ENCODE measurements at places on chromosomes 5 and 9. TPM values are rescaled to one million over a fixed set of nuclear protein-coding genes. Genes with fewer than 3 reads are reported as not detected.

- H3K4me1 ChIP-seq: no peaks in the 10 kb centered on the region
- H3K36me3 ChIP-seq: no peaks in the 10 kb centered on the region
Observed at GRCh38 chr5:124692950-124693349, 53.5 kb downstream of the ZNF608 start.

LHX3 gene
- total RNA-seq: 0.13 TPM

- no peak for DNase-seq
- H3K36me3 ChIP-seq: no peaks in the 10 kb centered on the region
- no peak overlapping the region for H3K4me3 ChIP-seq
- no peaks in the 10 kb centered on the region for H3K27me3 ChIP-seq
- no peaks in the 10 kb centered on the region for H3K4me1 ChIP-seq
- H3K27ac ChIP-seq: no peak overlapping the region
Observed at GRCh38 chr5:6187501-6187900, 190.8 kb downstream of the MED10 start.

DNA sequence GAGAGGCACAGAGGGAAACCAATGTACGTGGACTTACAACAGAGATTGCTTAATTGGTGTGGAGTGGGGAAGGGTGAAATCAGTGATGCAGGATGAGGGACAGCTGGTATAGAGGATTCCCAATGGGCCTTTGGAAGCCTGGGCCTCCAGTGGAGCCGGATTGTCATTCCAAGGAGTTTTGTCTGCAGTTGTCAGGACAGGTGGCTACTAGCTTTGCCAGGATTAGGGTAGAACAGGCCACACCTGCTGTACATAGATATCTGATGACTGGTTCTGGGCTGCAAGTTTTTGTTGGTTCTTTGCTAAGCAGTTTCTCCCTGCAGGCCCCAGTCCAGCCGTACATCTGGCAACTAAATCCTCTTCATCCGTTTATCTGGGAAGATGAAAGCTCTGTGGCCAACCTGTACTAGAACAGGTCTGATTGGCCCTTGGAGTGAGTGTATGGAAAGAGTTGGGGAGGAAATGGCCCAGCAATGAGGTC, 4.2 kb downstream of the SKP2 start:
- no peak overlapping the region for H3K27ac ChIP-seq
- no peak for DNase-seq
- no peaks in the 10 kb centered on the region for H3K27me3 ChIP-seq
- no peak overlapping the region for H3K4me3 ChIP-seq
- H3K4me1 ChIP-seq: peaks cover 20% of the 10 kb centered on the region

FBXW2 gene
- total RNA-seq: 74.3 TPM

DNA sequence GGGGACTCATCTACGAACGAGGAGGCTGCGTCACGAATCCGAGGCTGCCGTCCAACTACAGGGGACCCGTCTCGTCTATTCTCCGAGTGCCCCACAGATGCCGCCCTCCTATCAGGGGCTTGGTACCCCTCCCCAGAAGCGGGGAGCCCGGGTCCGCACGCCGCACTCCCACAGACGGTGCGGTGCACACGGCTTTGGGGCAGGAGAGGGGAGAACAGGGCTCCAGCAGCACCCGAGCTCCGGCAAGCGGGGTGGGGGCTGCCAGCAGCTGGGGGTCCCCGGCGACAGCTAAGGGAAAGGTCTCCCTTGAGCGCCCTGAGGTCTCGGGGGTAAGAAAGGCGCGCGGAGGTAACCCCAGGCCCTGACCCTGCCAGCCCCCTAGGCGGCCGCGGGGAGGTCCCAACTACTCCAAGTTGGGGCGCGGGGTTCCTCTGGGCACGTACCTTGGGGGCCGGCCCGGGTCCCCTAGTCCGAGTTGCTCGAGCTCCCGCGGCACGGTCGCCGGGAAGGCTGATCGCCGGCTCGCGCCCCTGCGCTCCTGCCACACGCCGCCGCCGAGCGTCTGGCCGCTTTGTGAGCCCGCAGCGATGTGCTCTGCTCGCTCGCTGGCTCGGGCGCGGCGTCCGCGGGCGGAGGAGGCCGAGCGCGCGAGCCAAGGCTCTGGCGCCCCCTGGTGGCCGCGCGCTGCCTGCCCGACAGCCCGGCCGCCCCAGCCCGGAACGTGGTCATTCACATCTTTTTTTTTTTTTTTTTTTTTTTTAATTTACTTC, at the start of gene SPOCK1:
TSS of gene SPOCK1 (minus strand) at position 591 of the 770 bp plus-strand sequence.
- no peak within 1 kb of the TSS for H3K27ac ChIP-seq
- H3K4me1 ChIP-seq: peaks cover 6% of the 10 kb centered on the region
- no peaks in the 10 kb centered on the region for H3K36me3 ChIP-seq
- peaks cover 9% of the 10 kb centered on the region for H3K27me3 ChIP-seq
- no peak within 1 kb of the TSS for H3K4me3 ChIP-seq
- DNase-seq: peak; percentile 23

CERCAM gene
- 1.3 TPM for total RNA-seq

DNA sequence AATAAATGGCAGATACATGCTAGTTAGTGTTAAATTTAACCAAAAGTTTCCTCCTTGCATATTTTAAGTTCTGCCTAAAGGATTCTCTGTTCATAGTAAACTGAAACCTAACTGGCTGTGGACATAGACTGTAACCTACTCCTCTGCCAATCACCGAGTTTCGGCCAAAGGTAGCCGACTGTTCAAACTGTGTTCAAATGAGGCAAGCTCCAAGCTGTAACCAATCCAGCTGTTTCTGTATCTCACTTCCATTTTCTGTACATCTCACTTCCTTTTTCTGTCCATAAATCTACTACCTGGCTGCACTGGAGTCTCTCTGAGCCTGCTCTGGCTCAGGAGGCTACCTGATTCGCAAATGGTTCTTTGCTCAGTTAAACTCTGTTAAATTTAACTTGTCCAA, 44.1 kb downstream of the KCNV2 start:
- H3K27me3 ChIP-seq: no peaks in the 10 kb centered on the region
- no peaks in the 10 kb centered on the region for H3K36me3 ChIP-seq
- H3K4me1 ChIP-seq: peaks cover 12% of the 10 kb centered on the region
- no peak for DNase-seq

- no peak overlapping the region for H3K4me3 ChIP-seq
- peaks cover 31% of the 10 kb centered on the region for H3K27me3 ChIP-seq
- no peak overlapping the region for H3K27ac ChIP-seq
- no peaks in the 10 kb centered on the region for H3K36me3 ChIP-seq
Observed at GRCh38 chr9:123316053-123316718, 39.8 kb upstream of the CRB2 start.

GRCh38 chr5:123438244-123438643, 15.0 kb upstream of the CEP120 start:
- no peaks in the 10 kb centered on the region for H3K4me1 ChIP-seq
- no peak overlapping the region for H3K4me3 ChIP-seq
- H3K27ac ChIP-seq: no peak overlapping the region
- no peaks in the 10 kb centered on the region for H3K27me3 ChIP-seq
- DNase-seq: no peak

GRCh38 chr5:119382169-119382568, 26.4 kb downstream of the TNFAIP8 start:
- no peaks in the 10 kb centered on the region for H3K27me3 ChIP-seq
- H3K4me3 ChIP-seq: no peak overlapping the region
- H3K36me3 ChIP-seq: peaks cover 3% of the 10 kb centered on the region

DNA sequence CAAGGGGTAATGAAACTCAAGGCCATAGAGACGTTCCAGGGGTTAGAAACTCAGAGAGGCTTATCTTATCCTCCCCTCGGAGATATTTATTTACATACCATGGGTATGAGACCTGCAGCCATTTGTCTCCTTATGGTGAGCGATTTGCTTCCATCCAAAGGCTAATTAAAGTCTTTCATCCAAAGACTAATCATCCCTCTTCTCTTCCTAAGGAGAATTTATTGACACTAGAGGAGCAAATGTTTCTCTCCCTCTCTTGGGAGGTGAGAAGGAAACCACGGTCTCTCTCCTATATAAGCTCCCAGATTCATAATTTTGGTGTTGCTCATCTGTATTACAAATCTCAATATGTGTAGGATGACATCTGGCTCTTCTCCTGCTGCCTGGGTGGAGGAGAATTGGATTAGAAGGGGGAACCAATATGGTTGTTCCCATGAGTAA, 31.0 kb upstream of the RPS23 start:
- no peaks in the 10 kb centered on the region for H3K36me3 ChIP-seq
- peaks cover 3% of the 10 kb centered on the region for H3K27me3 ChIP-seq
- DNase-seq: no peak
- no peak overlapping the region for H3K27ac ChIP-seq
- H3K4me1 ChIP-seq: no peaks in the 10 kb centered on the region

GRCh38 chr5:52743970-52744369, 43.7 kb upstream of the ITGA1 start:
- no peaks in the 10 kb centered on the region for H3K27me3 ChIP-seq
- DNase-seq: no peak
- H3K4me1 ChIP-seq: peaks cover 27% of the 10 kb centered on the region
- H3K4me3 ChIP-seq: no peak overlapping the region

SMIM33 gene
- total RNA-seq: 0.13 TPM

PAPPA gene
- 0.03 TPM for total RNA-seq

- H3K27me3 ChIP-seq: no peaks in the 10 kb centered on the region
- no peaks in the 10 kb centered on the region for H3K4me1 ChIP-seq
- H3K36me3 ChIP-seq: no peaks in the 10 kb centered on the region
- no peak overlapping the region for H3K4me3 ChIP-seq
Observed at GRCh38 chr9:94082553-94082952, 1.7 kb upstream of the PTPDC1 start.

DNA sequence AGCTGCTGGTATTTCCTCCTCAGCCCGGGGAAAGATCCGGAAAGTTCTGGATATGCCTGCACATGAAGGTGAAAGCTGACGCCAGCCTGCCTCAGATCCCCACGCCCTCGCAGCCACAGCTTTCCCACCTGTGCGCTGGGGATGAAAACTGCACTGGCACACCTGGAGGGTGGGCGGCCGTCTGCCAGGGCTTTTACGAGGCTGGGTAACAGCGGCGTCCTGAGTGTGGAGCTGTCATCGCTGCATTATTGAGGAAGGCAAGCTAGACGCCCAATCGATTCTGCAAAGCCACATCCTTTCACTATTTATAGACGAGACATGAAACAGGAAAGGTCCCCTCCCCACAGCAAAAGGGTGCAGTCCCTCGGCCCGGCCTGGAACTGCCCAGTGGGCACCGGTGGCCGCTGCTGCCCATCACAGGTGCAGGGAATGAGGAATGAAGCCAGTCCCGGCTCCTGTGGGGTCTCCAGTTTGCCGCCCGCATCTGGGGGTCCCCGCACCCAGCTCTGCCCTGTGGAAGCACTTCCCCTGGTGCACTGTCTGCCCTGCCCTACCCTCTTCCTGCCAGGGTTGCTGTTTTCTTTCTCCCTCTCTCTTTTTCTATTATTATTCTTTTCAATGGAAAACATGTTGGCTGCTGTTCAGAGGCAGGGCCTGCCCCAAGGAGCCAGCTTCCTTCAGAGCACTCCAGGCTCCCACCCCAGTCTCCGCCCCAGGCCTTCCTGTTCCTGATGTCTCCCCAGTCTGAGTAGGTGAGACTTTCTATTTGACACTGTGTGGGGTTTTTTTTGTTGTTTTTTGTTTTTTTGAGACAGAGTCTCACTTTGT, 7.0 kb downstream of the NOTCH1 start:
- DNase-seq: peak; percentile 30
- H3K36me3 ChIP-seq: peaks cover 23% of the 10 kb centered on the region
- peaks cover 94% of the 10 kb centered on the region for H3K4me1 ChIP-seq
- no peaks in the 10 kb centered on the region for H3K27me3 ChIP-seq
- H3K27ac ChIP-seq: peak overlapping the region; percentile 82

ADAMTS16 gene
- total RNA-seq: not detected

- H3K27ac ChIP-seq: peak within 1 kb of the TSS; percentile 27
- H3K4me3 ChIP-seq: no peak within 1 kb of the TSS
- H3K4me1 ChIP-seq: peaks cover 25% of the 10 kb centered on the region
- no peaks in the 10 kb centered on the region for H3K36me3 ChIP-seq
- no peaks in the 10 kb centered on the region for H3K27me3 ChIP-seq
- peak; percentile 13 for DNase-seq
Observed at GRCh38 chr5:76849419-76850291, at the start of gene S100Z. S100Z (plus strand) TSS chr5:76850014; CDS start chr5:76875360, 25,346 bp downstream.

TSSK1B gene
- total RNA-seq: not detected

NPDC1 gene
- total RNA-seq: 32.4 TPM

- peaks cover 95% of the 10 kb centered on the region for H3K4me1 ChIP-seq
- peak overlapping the region; percentile 51 for H3K4me3 ChIP-seq
- H3K36me3 ChIP-seq: peaks cover 44% of the 10 kb centered on the region
- no peaks in the 10 kb centered on the region for H3K27me3 ChIP-seq
- peak; percentile 48 for DNase-seq
Observed at GRCh38 chr5:172114875-172115422, 73.1 kb downstream of the STK10 start.

DNA sequence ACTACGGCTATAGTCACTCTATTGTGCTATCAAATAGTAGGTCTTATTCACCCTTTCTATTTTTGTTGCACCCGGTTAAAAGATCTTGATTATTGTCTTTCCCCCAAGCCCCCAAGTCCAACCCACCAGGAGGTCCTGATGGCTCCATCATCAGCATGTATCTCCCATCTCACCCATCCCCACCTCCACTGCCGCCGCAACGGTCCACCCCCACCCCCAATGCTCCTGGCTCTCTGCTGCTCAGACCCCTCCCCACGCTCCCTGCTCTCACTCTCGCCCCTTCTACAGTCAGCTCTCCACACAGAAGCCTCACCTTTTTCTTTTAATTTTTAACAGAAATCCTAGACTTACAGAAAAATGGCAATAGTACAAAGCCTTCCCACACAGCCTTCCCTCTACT, 51.5 kb upstream of the SH3PXD2B start:
- H3K36me3 ChIP-seq: no peaks in the 10 kb centered on the region
- H3K4me1 ChIP-seq: no peaks in the 10 kb centered on the region
- no peak overlapping the region for H3K27ac ChIP-seq
- no peaks in the 10 kb centered on the region for H3K27me3 ChIP-seq
- DNase-seq: no peak

SPATA9 gene
- total RNA-seq: not detected

GRCh38 chr9:38713426-38713825, 6.5 kb downstream of the FAM240B start:
- no peak overlapping the region for H3K4me3 ChIP-seq
- H3K27me3 ChIP-seq: peaks cover 7% of the 10 kb centered on the region
- H3K27ac ChIP-seq: no peak overlapping the region
- no peaks in the 10 kb centered on the region for H3K4me1 ChIP-seq

SH3GL2 gene
- not detected for total RNA-seq

TSLP gene
- not detected for total RNA-seq

- H3K27ac ChIP-seq: no peak overlapping the region
- DNase-seq: no peak
- H3K27me3 ChIP-seq: peaks cover 5% of the 10 kb centered on the region
- peaks cover 12% of the 10 kb centered on the region for H3K4me1 ChIP-seq
- no peak overlapping the region for H3K4me3 ChIP-seq
Observed at GRCh38 chr5:134432174-134432573, 20.5 kb upstream of the CDKN2AIPNL start.

COL23A1 gene
- total RNA-seq: not detected

GRCh38 chr5:23825196-23825595, 317.8 kb downstream of the PRDM9 start:
- no peaks in the 10 kb centered on the region for H3K4me1 ChIP-seq
- H3K27ac ChIP-seq: no peak overlapping the region
- no peaks in the 10 kb centered on the region for H3K27me3 ChIP-seq
- no peak overlapping the region for H3K4me3 ChIP-seq
- no peak for DNase-seq

DNA sequence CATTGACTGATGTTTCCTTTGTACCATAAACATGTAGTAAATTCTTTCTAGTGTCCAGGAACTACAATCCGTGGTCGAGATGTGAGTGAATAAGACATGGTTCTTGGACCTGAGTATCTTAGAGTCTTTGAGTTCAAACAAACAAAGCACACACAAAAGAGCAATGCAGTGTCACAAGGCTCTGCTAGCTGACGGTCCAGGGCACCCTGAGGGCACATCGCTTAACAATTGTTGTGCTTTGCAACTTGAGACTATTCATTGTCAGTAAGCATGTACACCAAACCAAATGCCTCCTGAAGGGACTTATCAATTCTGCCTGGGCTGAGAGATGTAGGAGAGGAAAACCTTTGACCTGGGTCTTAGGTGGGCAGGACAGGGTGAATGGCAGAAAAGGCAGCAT, 84.8 kb downstream of the CAMK4 start:
- no peaks in the 10 kb centered on the region for H3K36me3 ChIP-seq
- H3K4me1 ChIP-seq: peaks cover 11% of the 10 kb centered on the region
- H3K27ac ChIP-seq: no peak overlapping the region
- no peaks in the 10 kb centered on the region for H3K27me3 ChIP-seq
- H3K4me3 ChIP-seq: no peak overlapping the region

LRRC70 gene
- total RNA-seq: 4.2 TPM
